ENCODE measurements at places on chromosomes 2 and 18.

DNA sequence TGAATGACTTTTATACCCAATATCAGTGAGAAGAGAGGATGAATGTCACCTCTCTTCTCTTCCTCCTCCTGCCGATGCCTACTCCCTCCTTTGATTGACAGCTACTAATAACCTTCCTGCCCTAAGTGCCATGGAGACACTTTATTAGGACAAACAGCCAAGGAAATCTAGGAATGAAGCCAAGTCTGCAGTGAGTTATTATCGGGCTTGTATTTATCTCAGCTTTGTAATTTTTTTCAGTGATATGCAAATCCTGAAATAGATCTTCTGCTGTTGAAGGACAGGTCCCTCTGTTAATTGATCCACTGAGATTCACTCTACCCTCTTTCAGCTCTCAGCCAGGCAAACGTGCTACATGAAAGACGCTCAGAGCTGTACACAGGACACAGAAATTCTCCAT, 686.7 kb downstream of the TMEM182 start:
- no peak for DNase-seq

- no peak for DNase-seq
Measured at GRCh38 chr2:120661551-120661950, 74.1 kb upstream of the GLI2 start.

- no peak for DNase-seq
Measured at GRCh38 chr18:55988537-55988936, 400.5 kb upstream of the TCF4 start.

- no peak for DNase-seq
Measured at GRCh38 chr2:59538398-59538911, 1015.0 kb downstream of the BCL11A start.

DNA sequence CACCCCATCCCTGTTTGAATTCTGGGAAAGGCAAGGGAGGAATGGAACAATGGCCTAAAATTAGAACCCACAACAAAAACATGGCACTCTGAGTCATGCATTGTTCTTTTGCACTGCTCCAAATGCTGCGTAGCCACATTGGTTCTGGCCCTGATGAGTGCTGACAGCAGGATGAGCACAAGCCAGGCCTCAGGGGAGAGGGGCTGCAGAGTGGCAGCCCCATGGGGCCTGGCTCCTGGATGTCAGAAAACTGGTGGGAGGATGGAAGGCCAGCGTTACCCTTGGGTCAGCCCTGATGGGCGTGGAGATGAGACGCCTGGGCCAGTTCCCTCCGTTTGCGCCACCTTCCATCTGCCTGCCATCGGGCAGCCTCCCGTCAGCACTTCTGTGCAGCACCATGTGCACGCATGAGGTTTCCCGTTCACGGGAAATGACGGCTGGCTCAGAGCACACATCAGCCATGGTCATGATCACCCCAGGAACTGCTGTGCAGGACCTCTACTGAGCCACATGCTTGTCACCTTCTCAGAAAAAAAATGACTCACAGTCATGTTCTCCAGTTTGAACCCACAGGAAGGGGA, 65.6 kb downstream of the CYP26B1 start:
- DNase-seq, result no peak

DNA sequence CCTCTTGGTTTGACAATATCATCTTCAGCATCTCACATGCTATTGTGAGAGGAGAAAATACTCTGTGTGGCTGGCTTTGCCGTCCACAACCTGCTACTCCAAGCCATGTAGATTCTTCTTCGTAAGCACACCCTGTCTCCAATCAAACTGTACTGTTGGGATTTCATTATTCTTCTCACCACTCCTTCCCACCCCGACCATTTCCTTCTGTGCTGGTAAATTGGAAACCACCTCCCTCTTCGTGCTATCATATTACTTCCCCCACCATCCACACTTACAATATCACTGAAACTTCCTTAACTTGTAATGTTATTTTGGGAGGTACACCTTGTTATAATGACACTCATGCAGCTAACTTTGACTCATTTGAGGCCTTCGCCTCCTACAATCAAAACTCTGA, 3.2 kb upstream of the AGXT start:
- no peak for DNase-seq

GRCh38 chr2:235191978-235192377, 240.2 kb downstream of the SH3BP4 start:
- no peak for DNase-seq

DNA sequence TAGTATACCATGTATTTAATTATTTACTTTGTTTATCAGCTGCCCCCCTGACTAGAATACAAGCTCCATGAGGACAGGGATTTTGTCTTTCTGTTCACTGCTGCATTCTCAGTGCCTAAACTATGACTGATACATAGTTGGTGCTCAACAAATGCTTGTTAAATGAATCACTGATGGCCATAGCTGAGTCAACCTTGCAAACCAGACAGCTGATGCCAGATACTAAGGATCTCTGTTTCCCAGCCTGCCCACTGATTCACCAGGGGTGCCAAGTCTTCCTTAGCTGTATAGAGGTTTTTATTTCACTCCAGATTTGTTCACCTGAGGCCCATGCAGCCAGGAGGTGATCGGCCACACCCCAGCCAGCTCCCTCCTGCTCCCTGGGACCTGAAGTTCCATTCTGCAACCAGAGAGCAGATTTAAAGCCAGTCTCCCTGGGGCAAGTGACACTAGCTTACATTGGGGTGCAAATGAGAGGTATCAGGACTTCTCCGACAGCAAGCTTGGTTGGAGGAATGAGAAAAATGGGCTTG, 92.2 kb downstream of the C1QL2 start:
- no peak for DNase-seq

GRCh38 chr2:114442510-114442909, at the start of gene DPP10:
Gene DPP10, plus strand, starts transcription at chr2:114442641.
- no peak for DNase-seq

DNA sequence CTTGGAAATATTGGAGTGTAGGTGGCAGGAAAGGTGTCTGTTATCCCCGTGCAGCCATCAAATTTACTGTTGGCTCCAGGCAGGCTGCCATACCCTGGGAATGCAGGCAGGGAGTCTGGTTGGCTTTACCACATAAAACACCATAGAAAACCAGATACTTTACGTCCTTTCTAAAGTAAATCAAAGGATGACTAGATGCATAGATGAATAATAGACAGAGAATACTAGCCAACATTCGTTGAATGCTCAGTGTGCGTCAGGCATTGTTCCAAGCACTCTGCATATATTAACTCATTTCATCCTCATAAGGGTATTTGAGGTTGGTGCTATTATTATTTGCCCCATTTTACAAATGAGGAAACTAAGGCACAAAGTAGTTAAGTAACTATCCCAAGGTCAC, 65.2 kb downstream of the VSNL1 start:
- no peak for DNase-seq

GRCh38 chr2:10285556-10286198, 17.0 kb upstream of the HPCAL1 start:
- no peak for DNase-seq

DNA sequence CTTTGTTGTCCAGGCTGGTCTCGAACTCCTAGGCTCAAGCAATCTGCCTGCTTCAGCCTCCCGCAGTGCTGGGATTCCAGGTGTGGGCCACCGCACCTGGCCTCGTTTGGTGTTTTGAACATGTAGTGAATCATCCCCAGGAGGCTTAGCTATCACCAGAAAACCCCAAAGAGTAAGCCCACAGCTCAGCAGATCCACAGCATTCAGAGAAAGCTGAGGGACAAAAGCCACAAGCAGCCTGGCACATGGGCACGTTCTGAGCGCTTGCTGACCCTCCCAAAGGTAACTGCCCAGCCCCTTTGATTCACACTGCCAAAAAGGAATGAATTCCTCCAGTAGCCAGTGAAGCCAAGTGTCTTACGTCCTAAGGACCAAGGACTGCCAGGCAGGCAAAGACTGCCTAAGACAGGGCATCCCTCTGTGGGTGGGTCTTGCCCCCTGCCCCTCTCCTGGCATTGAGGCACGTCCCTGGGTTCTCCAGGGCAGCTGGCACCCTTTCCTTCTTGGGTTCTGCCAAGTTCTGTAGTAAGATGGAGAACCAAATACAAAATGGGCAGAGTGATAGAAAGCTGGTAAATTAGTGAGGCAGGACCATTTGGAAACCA, 31.7 kb downstream of the MBP start:
- DNase-seq, result no peak

DNA sequence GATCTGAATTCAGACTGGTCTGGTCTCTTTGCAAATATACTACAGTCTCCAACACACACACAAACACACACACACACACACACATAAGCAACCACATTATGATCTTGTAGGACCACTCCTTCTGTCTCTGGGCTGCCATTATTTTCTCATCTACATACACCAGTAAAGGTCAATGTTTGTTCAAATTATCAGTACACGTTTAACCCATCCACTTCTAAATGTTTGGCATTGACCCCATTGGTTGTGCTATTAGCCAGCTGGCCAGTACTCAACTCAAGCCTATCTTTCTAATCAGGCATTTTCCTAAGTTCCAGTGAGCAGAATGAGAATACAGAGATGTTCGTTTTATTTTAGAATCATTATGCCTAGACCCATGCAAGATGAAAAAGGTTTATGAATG, 186.4 kb downstream of the CNTNAP5 start:
- no peak for DNase-seq

DNA sequence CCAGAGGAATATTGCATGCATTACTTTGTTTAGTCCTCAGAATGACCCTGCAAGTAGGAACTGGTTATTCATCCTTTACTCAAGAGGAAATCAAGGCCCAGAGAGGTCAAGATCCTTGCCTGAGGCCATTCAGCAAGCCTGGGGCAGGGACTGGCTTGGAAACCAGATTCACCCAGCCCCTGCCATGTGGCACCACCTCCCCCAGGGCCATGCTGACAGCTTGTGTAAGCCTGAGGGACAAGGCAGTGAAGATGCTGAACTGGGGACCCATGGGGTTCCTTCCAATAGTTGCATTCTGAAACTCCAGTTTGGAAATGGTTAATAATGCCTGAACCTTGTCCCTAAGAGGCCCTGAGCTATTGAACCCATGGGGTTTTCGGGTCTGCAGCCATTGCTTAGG, 24.2 kb downstream of the TCF7L1 start:
- no peak for DNase-seq

DNA sequence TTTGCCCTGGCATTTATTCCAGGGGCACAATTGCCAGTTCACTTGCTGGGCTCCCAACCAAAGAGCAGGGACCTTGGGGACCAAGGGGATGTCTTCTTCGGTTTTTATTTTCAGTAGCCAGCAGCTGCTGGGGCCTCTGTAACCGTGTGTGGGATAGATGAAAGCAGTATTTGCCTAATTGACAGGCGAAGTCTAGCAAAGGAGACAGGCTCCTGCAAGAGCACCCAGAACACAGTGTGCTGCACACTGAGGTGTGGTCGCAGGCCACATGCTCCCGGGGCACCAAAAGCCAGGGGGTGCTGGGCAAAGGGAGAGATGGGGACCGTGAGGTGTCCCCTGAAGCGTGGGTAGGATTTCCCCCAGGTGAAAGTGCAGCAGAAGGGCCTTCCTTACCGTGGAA, 5.3 kb downstream of the SAG start:
- DNase-seq, result no peak

DNA sequence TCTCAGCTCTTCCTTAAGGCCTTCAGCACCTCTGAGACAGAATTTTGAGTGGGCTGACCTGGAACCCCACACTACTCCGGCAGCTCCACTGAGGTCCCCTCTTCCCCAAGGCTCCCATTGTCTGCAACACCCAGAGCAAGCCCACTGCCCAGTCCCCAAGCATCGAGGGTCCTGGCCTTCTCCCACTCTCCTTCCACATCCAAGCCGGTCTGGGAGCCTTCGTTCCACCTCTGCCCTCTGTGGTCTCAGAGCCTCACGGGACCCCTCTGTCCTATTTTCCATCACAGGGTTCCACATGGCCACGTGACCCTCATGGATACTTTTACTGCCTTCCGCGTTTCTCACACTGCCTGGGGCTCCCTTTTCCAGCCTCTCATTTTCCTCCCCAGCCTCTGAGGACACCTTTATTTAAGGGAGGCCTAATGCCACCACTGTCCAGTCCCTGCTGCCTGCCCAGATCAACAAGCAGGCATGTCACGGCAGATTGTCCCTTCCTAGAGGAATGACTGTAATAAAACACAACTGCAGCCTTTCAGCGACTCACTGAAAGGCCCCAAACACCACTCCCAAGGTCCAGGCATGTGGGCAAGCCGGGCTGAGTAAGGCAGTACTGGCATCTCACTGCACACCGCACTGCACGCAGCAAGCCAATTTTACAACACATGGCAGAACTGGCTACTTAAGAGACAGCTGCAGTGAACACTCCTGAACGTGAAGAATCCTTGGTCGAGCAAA, 7.9 kb upstream of the SALL3 start:
- DNase-seq, result no peak

- DNase-seq, result no peak
Measured at GRCh38 chr18:8799001-8799400, 93.6 kb downstream of the MTCL1 start.

DNA sequence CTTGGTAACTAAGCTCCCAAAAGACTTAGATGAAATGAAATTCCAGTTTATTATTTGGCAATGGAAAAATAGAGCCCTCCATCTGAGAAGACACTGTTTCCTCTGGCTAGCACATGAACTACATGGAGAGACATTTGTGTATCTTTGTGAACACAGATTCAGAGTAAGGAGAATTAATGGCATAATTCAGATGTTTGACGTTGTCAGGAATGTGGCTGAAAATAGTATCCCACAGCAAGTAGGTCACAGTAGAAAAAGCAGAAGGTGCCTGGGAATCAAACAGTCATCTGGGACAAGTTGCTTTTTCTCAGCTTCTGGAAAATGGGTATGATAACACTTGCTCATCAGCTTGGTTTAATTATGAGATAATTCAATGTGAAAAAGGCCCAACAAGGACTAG, 288.6 kb downstream of the PTPRM start:
- no peak for DNase-seq

- peak; percentile 52 for DNase-seq
Measured at GRCh38 chr2:232611559-232612218, 21.7 kb upstream of the EFHD1 start.

DNA sequence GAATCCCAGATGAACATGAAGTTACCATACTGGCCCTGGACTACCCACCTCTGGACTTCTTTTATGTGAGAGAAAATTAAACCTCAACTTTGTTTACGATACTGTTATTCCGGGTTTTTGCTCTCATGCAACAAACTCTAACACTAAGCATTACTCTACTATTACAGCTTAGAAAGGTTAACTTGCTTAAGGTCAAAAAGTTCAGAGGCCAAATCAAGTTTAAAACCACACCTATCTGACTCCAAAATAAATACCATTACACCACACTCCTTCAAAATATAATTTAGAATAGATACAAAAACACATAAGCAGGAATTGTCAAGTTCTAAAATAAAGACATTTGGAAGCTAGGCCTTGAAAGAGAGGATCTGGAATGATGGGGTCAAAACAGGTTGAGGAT, 75.0 kb downstream of the DTNB start:
- DNase-seq, result no peak

GRCh38 chr2:171158036-171158789, 2.5 kb downstream of the TLK1 start:
- DNase-seq, result no peak
